ENCODE measurements at places on chromosomes 13 and 19. TPM values are rescaled to one million over a fixed set of nuclear protein-coding genes. Genes with fewer than 3 reads are reported as not detected.

The ZNF112 gene
- 8.3 TPM for total RNA-seq

DNA sequence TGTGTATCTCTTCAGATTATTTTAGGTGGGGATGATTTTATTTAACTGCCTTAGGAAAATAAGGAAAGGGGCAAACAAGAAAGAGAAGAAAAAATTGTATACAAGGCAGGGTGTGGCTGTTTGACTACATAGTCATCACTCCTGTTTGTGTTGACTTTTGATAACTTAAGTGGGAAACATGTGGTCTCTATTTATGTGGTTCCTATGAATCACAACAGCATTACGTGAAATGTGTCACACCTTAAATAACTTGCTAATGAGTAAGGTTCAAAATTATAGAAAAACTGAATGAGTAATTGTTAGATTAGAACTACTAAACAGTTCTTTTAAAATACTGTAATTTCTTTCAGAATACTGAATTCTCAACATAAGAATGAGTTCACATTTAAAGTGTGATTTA lies 69.3 kb downstream of the LMO7 start:
- peak; percentile 68 for DNase-seq

- DNase-seq: no peak
These were observed 7.3 kb downstream of the URAD start for GRCh38 chr13:27981006-27981708.

- no peak for DNase-seq
These were observed 59.5 kb upstream of the SLITRK1 start for GRCh38 chr13:83941701-83942335.

- DNase-seq: peak; percentile 89
These were observed 26.7 kb upstream of the NANOS3 start for GRCh38 chr19:13849991-13850909.

- DNase-seq: no peak
These were observed 8.8 kb downstream of the POLRMT start for GRCh38 chr19:624433-625109.

The NALCN gene
- total RNA-seq: 12.9 TPM

- peak; percentile 76 for DNase-seq
These were observed 141.6 kb upstream of the RFC3 start for GRCh38 chr13:33676045-33676989.

The SIAH3 gene
- total RNA-seq: under 0.01 TPM

DNA sequence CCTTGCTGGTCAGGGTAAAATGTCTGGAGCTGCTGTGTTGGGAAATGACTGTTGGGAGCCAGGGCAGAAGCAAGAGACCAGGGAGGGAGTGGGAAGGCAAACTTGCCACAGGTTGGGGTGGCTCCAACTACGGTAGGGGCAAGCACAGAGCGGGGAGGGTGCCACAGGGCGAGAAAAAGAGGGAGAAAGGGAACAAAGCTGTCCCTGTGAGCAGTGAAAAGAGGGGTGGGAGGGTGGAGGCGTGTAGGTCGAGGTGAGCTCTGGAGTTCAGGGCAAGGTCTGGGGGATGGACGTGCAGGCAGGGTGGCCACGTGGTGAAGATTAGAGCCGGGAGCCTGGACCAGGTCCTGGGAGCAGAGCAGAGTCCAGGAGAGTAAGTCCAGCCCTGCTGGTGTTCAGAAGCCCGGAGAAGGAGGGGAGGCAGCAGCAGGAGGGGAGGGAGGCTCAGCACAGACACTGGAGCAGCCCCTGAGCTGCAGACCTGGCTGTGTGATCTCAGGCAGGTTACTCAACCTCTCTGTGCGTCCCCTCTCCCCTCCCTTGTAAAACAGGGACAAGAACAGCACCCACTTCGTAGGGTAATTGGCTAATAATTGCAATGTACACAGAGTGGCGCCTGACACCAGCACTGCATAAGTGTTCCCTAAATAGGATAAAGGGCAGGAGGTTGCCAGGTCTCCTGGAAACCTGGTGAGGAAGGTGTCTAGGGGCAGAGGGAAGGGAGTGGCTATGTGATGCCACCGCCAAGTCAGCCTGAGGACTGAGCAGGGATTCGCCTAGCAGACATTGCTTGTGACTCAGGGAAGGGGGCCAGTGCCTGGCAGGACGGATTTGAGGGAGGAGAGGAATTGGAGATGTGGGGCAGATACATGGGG lies 3.2 kb upstream of the POLR2E start:
- no peak for DNase-seq

The NLRP12 gene
- total RNA-seq: 3.4 TPM

DNA sequence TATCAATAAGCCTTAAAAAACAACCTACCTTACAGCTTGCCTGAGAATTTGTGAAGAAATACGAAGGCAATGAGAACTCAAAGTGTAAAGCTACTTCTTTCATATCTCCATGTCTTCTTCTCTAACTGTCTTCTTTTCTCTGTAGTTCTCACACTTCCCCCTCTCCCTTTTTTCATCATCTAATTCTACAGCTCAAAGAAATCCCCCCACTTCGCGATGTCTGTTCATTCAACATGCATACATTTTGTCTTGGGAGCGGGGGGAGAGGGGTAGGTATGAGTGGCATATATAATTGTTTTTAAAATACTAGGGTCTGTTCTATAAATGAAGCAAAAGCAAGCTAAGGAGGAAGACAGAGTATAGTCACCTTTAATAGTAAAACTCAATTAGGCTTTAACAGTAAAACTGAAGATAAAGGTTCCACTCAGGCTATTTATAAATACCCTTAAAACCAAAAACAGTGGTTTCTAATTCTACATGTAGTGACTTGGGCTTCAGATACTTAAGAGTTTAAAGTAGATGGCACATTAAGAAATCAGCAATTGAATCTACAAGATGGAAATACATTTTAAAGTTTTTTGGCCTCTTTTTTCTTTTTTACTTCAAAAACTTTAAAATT lies 106.9 kb downstream of the KLF12 start:
- DNase-seq: no peak

DNA sequence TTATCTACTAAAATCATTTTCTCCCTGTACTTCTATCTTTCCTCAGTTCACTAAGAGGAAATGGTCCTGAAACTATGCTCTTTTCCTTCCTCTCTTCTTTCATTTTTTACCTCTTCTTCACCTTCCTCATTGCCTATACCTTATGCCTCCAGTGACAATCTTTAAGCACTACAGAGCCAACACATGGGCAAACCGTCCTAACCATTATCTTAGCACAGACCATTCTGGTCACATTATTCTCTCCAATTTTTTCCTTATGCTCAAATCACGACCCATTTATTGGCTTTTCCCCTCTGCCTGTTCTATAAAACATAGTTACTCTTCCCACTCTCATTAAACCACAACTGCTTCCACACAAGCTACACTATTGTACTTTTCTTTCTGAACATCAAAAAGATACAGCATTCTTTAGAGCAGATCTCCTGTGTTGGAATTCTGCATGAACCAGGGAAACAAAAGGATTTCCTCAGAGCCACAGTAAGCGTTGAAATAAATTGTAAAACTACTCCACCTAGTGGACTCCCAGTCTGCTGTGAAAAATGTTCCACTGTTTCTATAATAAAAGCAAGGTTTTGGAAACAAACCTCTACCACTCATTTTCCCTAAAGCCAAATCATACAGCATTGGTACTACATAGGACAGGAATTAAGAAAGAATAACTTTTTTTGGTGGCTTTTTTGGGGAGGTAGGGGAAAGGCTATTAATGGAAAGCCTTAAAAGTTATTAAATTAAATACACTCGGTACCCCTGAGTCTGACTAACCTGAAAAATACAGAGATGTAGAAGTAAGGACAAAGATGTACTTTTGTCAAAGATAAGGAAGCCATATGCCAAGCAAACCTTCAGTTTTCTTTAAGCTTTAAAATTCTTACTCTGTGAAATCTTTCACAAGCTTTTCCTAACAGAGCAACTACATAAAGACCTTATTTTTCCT lies 19.5 kb downstream of the NUFIP1 start:
- peak; percentile 77 for DNase-seq

GRCh38 chr19:3441089-3441985 lies 39.0 kb downstream of the SMIM24 start:
- DNase-seq: no peak

The CEBPA gene
- 0.19 TPM for total RNA-seq

DNA sequence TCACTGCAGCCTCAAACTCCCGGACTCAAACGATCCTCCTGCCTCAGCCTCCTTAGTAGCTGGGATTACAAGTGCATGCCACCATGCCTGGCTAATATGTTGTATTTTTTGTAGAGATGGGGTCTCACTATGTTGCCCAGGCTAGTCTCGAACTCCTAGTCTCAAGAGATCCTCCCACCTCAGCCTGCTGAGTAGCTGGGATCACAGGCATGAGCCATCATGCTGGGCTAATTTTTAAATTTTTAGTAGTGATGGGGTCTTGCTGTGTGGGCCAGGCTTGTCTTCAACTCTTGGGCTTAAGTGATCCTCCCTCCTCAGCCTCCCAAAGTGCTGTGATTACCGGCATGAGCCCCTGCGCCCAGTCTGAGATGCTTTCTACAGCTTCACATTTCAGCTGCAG lies 15.3 kb downstream of the ATCAY start:
- DNase-seq: no peak

DNA sequence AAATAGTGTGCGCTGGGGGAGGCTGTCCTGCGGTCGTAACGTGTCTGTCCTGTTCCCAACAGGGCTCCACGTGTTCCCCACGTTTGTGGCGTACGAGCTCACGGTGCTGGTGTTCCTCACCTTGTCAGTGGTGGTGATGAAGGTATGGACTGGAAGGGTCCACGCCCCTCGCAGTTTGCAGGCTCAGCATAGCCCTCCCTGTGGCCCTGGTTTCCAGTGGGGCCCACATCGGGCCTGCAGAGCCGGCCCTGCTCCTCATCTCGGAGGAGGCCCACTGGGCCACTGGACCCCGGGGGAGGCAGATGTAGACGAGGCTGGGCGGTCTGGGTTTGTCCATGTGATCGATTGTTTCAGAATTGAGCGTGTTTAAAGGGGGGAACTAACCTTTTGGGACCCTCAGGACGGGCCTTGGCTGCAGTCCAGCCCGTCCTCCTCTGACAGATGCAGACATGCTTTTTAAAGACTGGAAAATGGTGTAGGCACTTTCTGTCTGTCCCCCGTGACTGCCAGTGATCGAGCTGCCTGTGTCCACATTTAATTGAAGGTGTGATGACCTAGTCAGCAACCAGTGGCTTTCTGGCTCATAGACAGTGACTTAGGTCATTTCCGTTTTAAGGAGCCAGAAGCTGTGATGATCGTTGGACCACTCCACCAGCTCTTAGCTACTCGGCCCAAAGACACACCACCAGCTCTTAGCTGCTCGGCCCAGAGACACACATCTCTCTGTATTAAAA lies 37.1 kb upstream of the TFDP1 start:
- peak; percentile 73 for DNase-seq

The RINL gene
- total RNA-seq: 8.3 TPM

DNA sequence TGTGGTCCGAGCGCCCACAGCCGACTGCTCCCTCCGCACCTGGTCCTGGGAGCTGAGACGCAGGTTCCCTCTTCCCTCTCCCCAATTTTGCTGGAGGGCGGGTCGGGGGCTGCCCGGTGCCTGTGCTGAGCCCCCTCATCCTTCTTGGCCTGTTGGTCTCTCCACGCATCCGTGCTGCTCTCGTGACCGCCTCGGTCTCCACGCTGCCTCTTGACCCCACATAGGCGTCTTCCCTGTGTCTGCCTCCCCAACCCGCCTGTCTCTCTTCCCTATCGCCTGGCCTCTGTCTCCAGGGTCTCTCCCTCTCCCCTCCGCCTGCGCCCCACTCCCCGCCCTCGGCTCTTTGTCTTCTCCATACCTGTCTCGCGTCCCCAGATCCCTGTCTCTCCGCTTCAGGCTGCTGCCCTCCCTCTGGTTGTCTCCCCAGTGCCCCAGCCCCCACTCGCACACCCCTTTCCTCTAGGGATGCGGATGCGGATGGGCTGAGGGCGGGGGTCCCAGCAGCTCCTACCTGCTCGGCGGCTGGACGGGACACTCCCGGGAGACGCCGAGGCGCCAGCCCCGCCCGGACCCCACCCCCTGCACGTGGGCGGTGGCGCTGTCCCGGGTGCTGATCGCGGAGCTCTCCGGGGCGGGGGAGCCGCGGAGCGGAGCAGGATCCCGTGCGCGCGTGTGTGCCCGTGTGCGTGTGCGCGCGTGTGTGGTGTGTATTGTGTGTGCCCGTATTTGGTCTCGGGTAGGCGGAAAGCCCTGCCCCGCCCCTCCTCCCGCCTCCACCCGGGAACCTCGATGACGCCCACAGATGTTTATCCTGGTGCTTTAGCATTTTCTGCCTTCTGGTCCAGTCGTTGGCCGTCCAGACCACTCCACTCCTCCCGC lies at the start of gene SYT5:
TSS of gene SYT5 (minus strand) at position 684 of the 879 bp plus-strand sequence. CDS start 1,248 bp downstream, outside the sequence.
- peak; percentile 48 for DNase-seq

- no peak for DNase-seq
These were observed 11.4 kb upstream of the KRTDAP start for GRCh38 chr19:35501684-35502083.

DNA sequence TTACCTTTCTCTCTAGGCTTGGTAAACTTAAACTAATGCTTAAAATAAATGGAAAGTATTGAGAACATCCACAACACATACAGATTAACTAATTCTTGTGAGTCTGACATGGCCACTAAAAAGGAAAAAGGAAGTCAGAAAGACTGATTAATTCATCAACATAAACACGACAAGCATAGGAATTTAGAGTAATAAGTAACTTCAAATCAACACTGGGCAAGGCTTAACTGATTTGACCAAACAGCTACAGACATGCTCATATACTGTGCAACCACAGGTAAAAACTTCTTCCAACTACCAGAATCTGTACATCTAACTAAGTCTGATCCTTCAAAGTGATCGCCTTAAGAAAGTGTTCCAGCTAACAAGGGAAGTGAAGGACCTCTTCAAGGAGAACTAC lies 20.5 kb downstream of the UGGT2 start:
- DNase-seq: no peak

The RFPL4AL1 gene
- total RNA-seq: 0.68 TPM

DNA sequence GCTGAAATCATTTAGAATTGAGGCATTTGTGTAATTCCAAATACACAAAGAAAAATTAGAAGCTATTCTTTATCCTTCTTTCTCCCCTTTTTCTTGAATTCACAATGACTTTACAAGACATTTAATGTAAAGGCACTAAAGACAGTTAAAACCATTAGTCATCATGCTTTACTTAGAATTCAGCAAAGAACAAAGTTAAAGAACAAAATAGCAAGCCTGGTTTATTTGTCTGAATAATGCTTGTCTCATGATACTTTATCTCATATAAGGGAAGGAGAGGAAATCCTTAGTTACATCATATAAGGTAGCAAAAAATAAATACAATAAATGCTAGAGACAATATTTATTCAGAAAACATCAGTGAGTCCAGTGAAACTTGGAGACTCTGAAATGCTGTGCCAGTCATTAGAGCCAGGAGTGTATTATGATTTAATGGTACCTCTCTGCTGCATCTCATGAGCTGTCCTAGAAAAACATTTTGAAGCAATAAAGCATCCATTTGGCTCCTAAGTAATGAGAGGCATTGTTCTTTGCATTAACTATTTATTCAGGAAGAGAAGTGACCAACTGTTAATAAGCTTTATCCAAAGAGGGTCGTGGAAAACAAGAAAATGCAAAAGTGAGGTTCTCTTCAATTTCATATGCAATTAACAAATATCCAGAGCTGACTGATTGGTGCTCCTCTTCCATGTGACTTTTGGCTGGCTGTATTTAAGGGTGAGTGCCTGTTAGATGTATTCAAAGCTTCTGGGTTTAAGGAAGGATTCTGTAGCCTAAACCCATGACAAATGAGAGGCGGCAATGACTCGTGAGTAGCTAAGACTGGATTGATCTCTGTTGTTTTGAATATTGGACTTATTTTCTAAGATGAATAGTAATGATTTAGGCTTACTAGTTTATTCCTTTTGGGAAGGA lies 105.0 kb downstream of the DGKH start:
- DNase-seq: peak; percentile 9
